ENCODE measurements at places on chromosomes 13 and 19.

- DNase-seq: no peak
Observed at GRCh38 chr19:52190487-52191293, 838 bp downstream of the PPP2R1A start.

DNA sequence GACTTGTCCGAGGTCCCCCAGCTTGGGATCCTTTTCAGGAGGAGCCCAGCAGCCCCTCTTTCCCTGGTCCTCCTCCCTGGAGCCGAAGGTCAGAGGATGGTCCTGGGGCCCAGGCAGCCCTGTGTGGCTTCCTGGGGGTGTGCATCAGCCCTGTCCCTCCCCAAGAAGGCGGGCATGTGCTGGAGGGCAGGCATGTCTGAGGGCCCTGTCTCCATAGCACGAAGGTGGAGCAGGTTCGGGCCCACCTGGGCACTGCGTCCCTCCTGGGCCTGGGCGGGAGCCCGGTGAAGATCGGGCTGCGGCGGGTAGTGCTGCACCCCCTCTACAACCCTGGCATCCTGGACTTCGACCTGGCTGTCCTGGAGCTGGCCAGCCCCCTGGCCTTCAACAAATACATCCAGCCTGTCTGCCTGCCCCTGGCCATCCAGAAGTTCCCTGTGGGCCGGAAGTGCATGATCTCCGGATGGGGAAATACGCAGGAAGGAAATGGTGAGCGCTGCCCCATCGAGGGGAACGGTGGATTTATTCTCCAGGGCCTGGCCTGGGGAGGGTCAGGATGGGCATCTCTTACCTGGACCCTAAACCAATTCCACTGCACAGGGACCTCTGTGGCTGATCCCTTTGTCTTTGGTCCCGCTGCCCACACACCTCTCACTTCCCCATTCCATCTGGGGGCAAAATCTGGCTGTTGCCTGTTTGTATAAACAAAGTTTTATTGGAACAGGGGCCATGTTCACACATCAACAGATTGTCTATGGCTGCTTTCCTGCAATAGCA lies 10.9 kb downstream of the TIMM13 start:
- no peak for DNase-seq

GRCh38 chr13:77868717-77869116 lies 49.9 kb downstream of the EDNRB start:
- no peak for DNase-seq

- no peak for DNase-seq
Observed at GRCh38 chr19:9871626-9872338, 36.7 kb downstream of the PIN1 start.

- no peak for DNase-seq
Observed at GRCh38 chr19:5046339-5047039, 77.6 kb downstream of the KDM4B start.

DNA sequence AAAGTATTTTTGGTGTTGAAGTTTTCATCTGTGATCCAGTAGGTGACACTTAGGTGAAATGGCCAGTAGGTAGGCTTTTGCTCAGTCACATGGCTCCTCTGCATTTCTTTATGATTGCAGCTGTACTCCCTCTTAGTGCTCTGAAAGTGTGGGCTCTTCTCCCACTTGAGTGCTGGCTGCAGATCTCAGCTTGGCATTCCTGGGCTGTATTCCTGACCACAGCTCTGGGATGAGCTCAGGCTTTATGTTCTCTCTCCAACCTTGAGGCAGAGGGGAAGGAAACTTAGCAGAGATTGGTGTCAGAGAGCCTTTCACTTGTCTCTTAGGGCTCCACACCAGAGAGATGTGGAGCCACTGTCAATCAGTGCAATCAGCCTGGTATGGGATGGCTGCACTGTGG lies 254.3 kb downstream of the NDFIP2 start:
- DNase-seq: no peak

- DNase-seq: no peak
Observed at GRCh38 chr13:108328848-108329247, 59.3 kb downstream of the TNFSF13B start.

DNA sequence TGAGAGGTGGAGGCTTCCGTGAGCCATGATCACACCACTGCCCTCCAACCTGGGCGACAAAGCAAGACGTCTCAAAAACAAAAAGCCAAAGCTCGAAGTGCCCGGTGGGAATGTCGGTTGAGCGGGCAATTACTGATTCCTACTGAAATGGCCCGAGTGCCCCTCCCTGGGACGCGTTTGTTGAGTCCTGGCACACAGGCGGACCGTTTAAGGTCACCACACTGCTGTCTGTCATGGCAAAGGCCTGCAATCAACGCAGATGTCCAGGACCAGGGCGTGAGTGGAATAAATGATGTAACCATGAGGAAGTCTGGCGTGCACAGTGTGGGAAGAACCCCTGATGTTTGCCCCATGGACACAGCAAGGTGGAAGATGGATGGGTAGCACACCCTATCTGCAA lies 19.2 kb upstream of the C2CD4C start:
- no peak for DNase-seq

DNA sequence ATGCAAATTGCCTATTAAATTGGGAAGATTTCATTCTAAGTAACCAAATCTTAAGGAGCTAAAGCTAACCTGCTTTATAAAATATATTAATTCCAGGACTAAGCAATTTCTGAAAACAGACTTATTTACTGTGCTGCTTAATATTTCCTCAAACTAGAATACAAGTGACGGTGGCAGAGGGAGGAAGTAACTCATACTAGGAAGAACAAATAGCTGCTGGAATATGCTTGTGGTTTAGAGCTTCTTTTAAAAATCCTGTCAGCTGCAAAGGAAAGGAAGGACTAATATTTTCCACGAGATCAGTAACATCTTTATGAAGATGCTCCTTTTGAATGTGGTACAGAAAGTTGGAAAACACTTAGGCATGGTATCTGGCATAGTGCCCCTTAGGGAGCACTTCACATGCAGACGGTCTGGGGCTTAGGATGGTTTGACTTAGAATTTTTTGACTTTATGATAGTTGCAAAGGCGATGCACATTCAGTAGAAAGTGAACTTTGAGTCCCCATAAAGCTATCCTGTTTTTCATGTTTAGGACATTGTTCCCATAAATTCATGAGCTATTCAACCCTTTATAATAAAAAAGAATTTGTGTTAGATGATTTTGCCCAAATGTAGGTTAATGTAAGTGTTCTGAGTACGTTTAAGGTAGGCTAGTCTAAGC lies 3.4 kb upstream of the HNRNPA1L2 start:
- no peak for DNase-seq

DNA sequence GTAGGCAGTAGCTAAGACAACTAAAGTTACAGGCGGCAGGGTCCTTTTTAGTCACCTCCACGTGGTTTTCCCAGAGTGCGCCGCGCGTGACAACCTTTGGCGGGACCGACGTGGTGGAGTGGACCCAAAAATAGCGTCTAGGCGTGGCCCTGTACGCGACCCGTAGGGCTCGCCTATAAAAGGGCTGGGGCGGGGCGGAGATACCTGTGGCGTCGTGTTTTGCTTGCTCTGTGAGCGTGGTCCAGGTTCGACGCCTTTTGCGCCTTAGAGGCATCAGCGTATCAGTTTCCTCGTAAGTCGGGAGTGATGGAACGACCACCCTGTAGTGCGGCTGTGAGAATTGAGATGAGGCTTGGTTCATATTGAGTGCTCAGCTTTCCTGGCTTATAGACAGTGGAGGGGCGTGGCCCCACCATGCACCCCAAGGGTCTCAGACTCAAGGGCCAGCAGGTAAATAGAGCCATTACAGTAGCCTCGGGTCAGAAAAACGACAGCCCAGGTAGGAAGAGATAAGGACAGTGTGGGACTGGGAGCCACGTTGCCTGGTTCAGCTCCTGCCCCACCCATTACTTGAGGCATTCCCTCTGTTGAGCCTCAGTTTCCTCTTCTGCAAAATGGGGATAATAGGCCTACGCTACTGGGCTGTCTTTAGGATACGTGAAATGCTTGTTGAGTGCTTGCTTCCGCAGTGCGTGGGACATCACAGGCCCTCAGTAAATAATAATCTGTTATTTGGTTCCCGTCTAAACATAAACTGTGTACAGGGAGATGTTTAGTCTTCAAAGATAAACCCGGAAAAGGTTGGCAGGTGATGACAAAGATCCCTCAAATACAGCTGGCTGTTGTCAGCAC lies 693 bp upstream of the TMED1 start:
- DNase-seq: no peak

DNA sequence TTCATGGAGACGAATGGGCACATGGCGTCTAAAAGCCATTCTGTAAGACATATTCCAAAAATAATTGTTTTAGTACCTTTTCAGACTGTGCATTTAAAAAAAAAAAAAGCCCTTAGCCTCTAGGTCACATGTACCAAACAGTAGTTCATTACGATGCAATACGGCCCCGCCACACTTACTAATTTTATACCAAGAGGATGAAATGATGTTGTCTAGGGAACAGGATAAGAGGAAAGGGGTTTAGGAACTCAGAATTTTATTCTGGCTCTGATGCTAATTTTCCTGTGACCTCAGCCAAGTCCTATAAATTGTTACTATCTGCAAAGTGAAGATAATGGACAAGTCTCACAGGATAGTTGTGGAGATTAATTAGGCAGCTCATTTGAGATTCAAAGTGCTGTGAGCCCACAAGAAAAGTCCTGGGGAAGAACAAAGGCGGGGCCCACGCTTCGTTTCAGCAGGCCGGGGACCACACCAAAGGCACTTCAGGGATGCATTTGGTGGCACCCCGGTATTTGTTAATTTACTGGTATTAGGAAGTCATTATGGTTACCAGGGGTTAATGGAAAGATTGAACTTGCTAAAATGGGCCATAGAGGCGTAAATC lies 511.1 kb downstream of the IRS2 start:
- no peak for DNase-seq

GRCh38 chr19:48714759-48715675 lies 4.5 kb downstream of the MAMSTR start:
- DNase-seq: no peak

DNA sequence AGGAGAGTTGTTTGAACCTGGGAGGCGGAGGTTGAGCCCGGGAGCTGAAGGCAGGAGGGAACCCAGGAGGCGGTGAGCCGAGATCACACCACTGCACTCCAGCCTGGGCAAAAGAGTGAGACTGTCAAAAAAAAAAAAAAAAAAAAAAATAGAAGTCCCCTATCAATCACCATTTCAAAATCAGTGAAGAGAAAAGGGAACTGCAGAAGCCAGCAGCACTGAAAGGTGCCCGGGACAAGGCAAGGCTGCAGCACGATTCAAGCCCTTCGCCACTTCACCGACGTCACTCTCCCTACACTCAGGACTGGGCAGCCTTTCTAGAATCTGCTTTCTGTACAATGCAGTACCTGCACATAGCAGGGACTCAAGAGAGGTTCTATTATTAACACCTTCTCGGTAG lies 21.9 kb upstream of the USP12 start:
- DNase-seq: no peak
